ENCODE measurements at places on chromosomes 13 and 19. TPM values are rescaled to one million over a fixed set of nuclear protein-coding genes. Genes with fewer than 3 reads are reported as not detected.

CEACAM16 gene
- not detected for total RNA-seq

AMER2 gene
- under 0.01 TPM for total RNA-seq

FAM83E gene
- not detected for total RNA-seq

TSPAN16 gene
- total RNA-seq = not detected

CCL25 gene
- total RNA-seq = not detected

ATP1A3 gene
- 0.49 TPM for total RNA-seq

GRK1 gene
- total RNA-seq = not detected

GPR4 gene
- total RNA-seq = not detected

C2CD4C gene
- total RNA-seq = under 0.01 TPM

C1QTNF9 gene
- total RNA-seq = not detected

NTF4 gene
- total RNA-seq = 0.25 TPM

U2AF1L4 gene
- total RNA-seq = 5.4 TPM

CYP4F8 gene
- total RNA-seq = not detected

APBA3 gene
- total RNA-seq = 35.7 TPM

PLVAP gene
- total RNA-seq = 2.0 TPM

LILRA2 gene
- total RNA-seq = not detected

CGB5 gene
- total RNA-seq = 2.1 TPM

FGF21 gene
- not detected for total RNA-seq

KLF1 gene
- total RNA-seq = not detected

DCAF15 gene
- total RNA-seq = 38.9 TPM

ZNF415 gene
- total RNA-seq = 2.2 TPM

MAB21L1 gene
- total RNA-seq = not detected

ERF gene
- total RNA-seq = 62.1 TPM

PAN3 gene
- total RNA-seq = 11.6 TPM

ZNF155 gene
- 5.9 TPM for total RNA-seq

ZNF677 gene
- 4.6 TPM for total RNA-seq

JAK3 gene
- total RNA-seq = 9.1 TPM

LYPD5 gene
- 0.33 TPM for total RNA-seq

PEAK3 gene
- total RNA-seq = not detected

SLC27A5 gene
- 11.1 TPM for total RNA-seq

KLHL26 gene
- 6.4 TPM for total RNA-seq

CRB3 gene
- total RNA-seq = 79.1 TPM
